ENCODE measurements at places on chromosomes 11 and 22.

DNA sequence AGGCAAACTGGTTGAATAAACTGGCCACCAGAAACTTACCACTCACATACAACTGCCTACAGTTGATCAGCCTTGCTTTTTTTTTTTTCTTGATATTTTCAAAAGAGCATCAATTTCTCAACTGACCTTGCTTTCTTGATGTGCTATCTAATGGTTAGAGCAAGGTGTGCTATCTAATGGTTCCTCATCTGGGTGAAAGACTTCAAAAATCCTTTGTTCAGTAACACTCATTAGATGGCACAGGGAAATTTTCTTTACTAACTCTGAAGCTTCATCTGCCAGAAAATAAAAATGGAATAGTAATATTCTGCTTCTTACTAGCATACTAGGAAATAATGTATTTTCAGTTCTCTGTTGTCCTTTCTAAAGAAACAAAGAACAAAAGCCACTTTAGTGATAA is 51.2 kb upstream of the RAPSN start:
- DNase-seq, result no peak

- no peak for DNase-seq
Measured at GRCh38 chr11:42337786-42338455, 878.5 kb upstream of the LRRC4C start.

DNA sequence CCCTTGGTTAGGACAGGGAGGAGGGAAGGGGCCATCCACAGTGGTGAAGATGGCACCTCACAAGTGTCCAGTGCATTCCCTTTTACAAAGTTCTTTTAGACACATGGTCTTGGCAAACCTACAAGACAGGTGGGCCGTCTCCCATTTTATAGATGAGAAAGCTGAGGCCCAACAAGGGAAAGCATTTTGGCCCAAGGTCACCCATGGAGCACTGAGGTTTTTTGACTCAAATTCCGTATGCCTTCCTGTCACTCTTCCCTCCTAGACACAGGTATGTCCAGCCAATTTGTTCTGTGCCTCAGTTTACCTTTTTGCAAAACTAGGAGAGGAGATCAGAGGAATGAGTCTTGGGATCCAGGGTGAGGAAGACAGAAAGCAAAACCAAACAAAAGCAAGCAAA is 1.2 kb downstream of the C1QTNF4 start:
- DNase-seq, result no peak

DNA sequence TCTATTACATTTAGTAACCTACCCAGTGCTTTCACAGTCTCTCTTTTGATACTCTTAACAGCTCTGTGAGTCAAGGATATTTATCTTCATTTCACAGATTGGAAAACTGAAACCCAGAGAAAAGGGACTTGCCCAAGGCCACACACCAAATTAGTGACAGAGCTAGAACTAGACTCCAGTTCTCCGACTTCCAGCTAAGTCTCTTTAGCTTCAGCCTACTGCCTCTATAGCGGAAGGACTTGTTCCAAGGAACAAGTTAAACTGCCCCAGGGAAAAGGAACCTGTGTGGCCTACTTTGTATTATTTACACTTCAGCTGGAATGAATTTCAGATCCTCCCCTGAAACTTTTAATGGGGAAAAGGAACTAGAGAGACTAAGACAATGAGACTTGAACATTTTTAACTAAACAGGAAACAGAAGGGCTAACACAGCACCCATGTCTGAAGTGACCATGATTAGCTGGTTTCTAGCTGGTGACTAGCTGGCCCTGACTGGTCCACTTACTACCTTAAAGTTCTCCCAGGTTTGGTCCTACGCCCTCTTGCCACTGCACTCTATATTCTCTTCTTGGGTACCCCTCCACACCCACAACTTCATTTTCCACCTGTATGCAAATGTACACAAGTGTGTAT is 1.3 kb downstream of the LRRC51 start:
- no peak for DNase-seq

DNA sequence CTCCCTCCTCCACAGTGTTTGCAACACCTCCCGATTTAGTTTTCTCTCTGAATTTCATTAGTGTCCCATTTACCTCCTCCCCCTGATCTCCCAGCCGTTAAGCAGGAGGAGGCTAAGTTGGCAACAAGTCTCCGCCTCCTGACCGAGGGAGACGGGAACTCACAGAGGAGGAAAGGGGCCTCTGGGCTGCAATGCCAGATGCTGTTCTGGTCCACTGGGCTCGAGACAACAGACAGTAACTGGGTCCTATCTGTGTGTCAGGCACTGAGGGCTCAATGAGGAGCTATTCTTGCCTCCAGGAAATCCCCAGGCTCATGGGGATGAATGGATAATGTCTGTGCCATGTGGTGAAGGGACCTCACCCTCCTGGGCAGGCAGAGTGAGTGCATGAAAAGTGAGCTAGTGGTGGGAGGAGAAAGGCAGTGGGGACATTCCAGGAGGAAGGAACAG is 228.1 kb downstream of the TENM4 start:
- DNase-seq, result no peak

GRCh38 chr11:17313349-17314231 is 37.1 kb downstream of the NUCB2 start:
- DNase-seq, result no peak

Measured in GM06990 (cell line).